ENCODE measurements at places on chromosomes 13 and 19.

- DNase-seq: no peak
Observed at GRCh38 chr13:27965343-27965739, 3.8 kb downstream of the CDX2 start.

DNA sequence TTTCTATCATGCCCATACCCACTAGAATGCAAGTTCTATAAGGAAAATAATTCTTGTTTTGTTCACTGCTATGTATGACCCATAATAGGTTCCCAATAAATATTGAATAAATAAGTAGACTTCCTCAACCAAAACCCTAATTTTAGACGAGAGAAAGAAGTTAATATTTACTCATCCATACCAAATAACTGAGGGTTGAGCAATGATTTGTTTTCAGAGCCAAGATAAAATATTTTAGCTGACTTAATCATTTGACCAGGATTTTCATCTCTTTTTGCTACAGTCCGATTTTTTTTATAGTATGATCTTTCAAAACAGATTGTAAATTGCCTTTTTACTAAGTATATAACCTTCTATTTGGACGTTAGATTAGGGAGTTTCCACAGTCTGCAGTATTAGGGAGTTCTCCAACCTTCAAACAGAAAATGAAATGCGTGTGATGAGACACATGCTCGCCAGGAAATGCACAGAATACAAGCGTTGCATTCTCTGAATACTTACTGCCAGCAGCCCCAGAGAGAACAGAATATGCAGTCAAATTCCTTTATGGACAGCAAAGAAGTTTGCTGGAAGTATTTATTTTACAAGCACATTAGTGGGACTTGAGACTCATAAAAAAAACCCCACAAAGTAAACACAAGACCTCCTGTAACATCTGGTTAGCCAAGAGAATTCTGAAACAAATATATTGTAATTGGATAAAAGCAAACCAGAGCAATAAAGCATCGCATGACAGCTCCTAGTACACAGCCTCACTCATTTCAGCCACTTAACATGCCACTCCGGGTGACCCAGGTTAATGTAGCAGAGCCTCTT is 230.0 kb downstream of the MYO16 start:
- DNase-seq: no peak

- no peak for DNase-seq
Observed at GRCh38 chr13:39760521-39760920, 105.1 kb downstream of the COG6 start.

- no peak for DNase-seq
Observed at GRCh38 chr13:43205416-43205815, 182.0 kb downstream of the DNAJC15 start.

DNA sequence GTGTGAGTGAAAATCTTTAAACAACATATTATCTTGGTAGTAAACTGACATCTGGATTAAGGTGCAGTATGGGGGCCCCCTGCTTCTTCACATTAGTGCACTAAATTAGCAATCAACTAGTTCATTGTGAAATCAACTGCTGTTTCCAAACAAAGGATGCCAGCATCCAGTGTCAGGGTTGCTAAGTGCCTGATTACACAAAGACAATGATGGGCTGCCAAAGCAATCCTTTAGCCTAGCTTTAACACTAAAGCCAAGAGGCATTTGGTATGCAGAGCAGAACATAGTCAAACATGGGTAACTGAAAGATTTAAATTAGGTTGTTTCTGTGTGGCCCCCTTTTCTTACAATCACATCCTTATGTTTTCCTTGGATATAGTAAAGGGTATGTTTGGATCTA is 543.1 kb upstream of the SLITRK5 start:
- peak; percentile 54 for DNase-seq

- DNase-seq: no peak
Observed at GRCh38 chr13:43924549-43925245, 45.0 kb downstream of the LACC1 start.

- no peak for DNase-seq
Observed at GRCh38 chr13:67033170-67033569, 197.0 kb downstream of the PCDH9 start.

DNA sequence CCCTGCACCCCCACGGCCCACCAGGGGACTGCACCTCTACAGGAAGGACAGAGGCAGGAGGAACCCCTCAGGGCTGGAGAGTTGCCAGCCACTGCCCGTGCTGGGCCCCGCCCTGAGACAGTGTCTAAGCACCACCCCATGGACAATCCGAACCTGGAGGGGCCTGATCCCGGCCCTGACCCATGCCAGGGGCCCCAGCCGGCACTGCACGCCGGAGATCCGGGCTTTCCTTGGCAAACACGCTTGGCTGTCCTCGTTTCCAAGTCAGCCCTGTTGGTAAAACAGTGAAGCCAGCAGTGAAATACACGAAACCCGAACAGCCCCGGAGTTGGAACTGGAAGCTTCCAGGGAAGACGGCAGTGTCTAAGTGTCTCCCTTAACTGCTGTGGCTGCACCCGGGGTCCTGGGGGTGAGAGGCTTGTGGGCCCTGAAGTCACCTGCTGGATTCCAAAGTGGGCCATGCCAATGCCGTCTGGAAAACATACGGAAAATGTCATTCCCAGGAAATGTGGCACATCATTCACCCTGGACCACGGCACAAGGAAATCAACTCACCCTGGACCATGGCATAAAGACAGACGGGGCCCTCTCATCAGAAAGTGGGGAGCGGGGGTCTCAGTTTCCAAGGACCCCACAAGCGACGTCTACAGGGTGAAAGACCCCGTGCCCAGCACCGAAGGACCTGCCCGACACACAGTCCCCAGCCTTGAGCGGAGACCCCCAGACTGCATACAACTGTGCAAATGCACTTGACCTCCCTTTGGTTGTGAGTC is 30.9 kb downstream of the RASA3 start:
- DNase-seq: no peak

DNA sequence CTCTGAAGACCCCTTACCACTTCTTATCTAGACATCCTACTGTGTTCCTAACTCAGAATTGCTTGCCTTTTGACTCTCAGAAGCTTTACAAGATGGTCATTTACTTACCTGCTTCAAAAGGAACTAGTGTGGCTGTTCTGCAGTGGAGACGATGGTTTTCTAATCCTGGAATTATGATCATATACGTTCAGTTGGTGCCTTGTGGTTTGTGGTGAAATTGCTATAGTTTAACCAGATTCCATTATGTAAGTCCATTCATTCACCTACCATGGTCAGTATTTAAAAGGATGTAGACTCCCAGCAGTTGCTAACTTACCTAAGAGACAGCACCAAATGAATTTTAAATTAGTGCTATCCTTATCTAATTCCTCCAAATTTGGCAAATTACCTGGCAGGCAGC is 210.9 kb downstream of the SHISA2 start:
- DNase-seq: no peak

- DNase-seq: peak; percentile 68
Observed at GRCh38 chr19:17648097-17648660, 40.0 kb downstream of the UNC13A start.

DNA sequence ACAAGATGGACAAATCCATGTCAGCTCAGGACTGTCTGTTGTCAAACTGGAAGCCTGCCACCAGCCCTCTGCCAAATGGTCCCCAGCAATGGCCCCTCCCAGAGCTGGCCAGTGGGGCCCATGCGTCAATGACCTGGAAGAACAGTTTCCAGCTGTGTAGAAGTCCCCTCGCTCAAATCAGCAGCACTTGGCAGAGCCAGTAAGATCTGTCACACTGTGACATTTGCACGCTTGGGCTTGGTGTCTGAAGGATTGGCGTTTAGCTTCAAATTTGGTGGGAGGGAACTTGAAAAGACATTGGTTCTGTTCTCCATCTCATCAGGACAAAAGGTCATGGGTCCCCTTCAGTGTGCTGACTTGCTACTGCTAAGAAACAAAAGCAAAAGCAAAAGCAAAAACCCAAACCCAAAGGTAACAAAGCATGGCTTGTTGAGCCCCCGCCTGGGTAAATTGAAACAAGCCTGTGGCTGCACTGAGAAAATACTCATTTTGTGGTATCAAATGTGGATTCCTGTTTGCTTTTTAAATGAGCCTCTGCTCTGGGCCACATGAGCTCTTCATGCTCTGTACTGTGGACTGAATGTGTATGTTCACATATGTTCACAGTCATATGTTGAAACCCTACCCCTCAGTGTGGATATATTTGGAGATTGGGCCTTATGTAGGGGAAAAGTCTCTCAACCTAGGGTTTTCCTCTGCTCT is 253.6 kb upstream of the MAB21L1 start:
- DNase-seq: no peak

- no peak for DNase-seq
Observed at GRCh38 chr13:61684976-61685681, 269.5 kb upstream of the PCDH20 start.

- no peak for DNase-seq
Observed at GRCh38 chr13:108190897-108191296, 24.4 kb downstream of the LIG4 start.

GRCh38 chr13:80047406-80047805 is 293.5 kb downstream of the SPRY2 start:
- no peak for DNase-seq

DNA sequence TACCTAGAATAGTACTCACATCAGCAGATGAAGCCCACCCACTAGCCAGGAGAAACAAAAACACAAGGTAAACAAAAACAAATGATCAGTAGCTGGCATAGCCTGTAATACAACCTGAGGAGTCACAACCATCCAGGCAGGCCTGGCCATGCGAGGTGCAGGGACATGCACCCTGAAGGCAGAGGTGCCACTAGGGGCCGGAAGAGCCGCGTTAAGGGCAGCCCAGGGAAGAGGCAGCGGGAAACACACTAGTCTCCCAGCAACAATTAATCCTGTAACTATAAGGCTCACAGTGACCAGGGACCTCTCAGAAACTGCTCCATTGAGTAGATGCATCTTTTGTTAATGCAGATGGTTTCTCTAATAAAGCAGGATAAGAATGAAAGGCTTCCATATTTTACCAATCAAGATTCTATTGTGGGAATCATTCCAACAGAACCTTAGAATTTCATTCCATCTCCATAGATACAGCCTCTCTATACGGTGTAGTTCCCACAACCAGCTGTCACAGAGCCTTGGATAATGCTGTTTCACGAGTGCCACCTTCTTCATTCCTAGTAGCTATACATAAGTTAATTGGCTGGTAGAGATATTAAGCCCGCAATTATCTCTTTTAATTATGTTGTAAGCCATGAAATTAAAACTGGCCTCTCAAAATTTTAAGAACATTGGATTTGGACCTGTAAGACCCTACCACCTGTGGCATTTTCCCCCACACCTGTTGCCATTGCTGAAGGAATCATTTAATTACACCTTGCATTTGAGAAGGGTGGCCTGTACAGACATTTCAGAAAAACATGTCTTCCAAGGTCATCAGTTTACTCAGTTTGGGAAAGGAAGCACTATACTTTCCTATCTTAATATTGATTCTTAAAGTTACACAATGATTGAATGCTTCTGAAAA is 28.7 kb downstream of the ANKRD10 start:
- DNase-seq: peak; percentile 75

- DNase-seq: no peak
Observed at GRCh38 chr19:50713556-50714236, 5.9 kb downstream of the SHANK1 start.

All from H9 (cell line).